ENCODE measurements at places on chromosomes 13 and 19.

DNA sequence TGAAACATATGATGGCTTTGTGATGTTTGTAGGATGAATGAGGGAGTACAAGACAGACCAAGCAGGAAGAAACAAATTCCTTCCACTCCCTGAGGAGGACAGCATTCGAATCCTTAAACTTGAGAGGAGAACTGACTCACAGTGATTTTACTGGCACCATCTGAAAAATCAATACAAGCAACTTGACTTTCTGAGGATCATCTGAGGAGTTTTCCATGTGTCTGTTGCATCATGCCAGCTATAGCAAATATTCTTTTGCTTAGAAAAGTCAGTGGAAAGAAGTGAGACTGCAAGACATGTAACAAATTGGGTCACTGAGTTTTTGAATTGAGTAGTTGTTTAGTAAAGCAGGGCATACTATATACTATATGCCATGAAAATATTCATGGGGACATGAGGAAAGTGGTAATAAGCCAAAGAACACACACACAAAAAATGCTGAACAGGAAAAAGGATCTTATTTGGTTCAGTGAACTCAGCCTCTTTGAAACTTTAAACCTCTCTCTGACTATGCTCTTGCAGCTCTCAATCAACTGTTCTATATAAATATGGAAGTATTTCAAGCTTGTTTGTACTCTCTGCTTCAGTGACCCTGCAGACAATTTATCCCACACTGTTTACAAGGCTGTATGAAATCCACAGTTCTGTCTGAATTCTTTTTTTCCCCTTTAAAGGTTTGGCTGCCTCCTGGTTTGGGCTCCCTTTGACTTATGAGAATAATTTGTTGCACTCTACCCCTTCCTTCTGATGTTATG, 35.5 kb downstream of the SERTM1 start:
- no peak for DNase-seq

DNA sequence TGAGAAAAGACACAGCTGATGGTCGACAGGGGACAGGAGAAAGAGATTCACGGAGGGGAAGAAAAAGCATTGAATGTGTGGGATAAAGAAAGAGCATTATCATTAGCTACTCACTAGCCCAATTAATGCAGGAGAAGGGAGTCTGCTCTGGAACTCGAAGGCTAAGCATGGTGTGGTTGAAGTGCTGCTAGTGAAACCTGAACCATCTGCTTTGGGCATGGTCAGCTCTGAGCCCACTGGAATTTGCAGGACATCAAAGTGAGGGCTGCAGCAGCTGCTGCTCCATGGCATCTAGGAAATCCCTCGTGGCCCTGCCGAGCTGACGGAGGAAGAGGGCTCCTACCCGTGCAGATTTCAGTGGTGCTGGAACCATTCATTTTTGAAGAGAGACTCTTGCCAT, 320.3 kb downstream of the ATP8A2 start:
- no peak for DNase-seq

- DNase-seq = no peak
Observed at GRCh38 chr13:110042253-110042950, 256.0 kb upstream of the IRS2 start.

DNA sequence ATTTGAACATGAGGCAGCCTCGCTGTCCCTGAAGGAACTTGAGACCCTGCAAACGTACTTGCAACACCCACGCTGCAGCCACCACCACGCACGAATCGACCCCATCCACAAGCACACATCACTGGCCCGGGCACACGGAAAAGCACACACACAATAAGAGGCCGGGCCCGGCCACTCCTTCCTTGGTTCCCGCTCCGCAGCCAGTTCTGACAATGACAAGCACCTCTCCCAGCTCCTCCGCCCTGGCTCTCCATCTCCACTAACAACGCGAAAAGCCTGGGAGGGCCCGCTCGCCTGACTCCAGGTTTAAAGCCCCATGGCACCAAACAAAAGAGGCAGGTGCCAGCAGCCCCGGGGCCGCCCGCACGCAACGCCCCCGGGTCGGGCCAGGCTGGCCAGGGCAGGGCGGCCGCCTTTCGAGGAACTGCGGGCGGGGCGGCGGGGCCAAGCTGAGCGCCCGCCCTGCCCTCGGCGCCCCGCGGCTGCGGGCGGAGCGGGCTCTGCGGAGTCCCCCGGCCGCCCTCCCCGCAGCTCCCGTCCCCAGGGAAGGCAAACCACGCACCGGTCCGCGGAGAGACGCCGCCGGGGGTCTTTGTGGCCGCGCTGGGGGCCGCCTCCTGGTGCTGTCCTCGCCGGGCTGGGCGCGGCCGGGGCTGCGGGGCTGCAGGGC, 495 bp downstream of the DCLK1 start:
- peak; percentile 30 for DNase-seq

GRCh38 chr13:27128825-27129627, 42.6 kb downstream of the USP12 start:
- DNase-seq = no peak

GRCh38 chr19:55958356-55958755, 10.7 kb downstream of the NLRP8 start:
- no peak for DNase-seq

DNA sequence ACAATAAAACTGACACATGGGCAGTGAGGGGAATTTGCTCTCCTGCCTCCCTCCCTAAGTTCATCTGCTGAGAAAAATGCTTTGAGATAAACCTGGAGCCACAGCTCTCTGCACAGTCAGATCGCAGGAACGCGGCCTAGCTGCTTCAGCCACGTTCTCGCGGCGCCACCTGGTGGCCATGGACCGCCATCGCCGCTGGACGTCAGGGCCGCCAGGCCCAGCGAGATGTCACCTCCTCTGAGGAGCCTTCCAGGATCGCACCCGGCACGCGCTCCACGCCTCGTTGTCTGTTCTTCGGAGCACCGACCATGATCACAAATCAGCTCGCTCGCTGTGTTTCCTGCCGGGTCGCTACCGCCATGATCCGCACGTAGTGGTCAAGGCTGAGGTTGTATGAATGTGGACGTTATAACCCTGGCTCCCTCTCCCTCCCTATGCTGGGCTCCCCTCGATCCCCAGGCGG, 20.6 kb upstream of the USP29 start:
- DNase-seq = peak; percentile 72

- DNase-seq = no peak
Observed at GRCh38 chr19:18278521-18279265, 2.7 kb downstream of the JUND start.

GRCh38 chr19:3669947-3670795, 30.1 kb downstream of the PIP5K1C start:
- peak; percentile 81 for DNase-seq

- DNase-seq = peak; percentile 36
Observed at GRCh38 chr13:28754698-28755545, 36.2 kb upstream of the SLC46A3 start.

DNA sequence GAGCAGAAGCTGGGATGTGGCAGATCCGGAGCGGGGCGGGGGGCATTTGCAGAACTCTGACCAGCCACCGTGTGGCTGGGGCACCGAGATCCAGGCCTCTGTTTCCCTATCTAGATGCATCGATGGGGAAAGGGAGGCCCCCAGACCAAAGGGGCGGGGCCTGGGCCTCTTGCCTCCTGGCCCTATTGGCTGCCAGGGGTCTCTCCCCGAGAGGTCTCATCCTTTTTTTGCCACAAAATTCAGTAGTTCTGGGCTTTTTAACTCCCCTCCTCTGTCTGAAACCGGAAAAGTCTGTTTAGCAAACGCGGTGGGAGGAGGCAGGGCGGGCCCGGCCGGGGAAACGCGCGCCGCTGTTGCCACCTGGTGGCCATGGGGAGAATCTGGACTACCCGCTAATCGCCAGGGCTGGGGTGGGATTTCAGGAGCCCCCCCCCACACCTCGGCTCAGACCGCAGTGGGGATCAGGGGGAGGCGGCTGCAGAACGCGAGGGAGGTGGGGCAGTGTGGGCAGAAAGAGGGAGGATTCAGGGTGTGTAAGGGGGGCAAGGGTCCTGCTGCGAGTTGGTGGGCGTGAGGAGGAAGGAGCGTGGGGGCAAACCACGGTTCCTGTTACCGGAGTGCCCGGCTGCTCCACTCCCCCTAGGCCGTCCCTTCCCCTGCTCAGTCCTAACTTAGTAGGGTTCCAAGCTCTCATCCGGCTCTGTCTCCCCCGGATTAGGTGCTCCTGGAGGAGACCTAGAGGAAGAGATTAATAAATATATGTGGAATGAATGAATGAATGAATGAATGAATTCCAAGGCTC, 28.3 kb downstream of the IL12RB1 start:
- peak; percentile 82 for DNase-seq
